ENCODE measurements at places on chromosomes 3 and 15. TPM values are rescaled to one million over a fixed set of nuclear protein-coding genes. Genes with fewer than 3 reads are reported as not detected.

GRCh38 chr3:193720169-193720568 lies 127.2 kb downstream of the OPA1 start:
- DNase-seq: no peak

DNA sequence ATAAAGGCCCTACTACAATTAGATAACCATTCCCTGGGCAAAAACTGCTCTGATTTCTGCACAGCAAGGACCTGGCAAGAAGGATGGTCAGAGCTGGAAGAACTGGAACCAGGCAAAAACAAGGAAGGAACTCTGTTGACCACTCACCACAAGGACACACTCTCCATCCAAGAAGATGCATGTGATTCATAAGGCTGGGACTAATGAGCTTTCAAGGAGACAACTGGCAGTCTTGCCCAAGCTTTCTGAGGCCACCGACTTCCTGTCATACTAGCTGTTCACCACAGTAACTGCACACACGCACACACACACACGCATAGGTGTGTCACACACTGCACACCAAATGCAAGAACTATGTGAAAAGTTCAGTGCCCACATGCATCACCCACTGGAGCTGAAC lies 256.6 kb downstream of the OCA2 start:
- no peak for DNase-seq

UBE3A gene
- total RNA-seq: 174 TPM

DNA sequence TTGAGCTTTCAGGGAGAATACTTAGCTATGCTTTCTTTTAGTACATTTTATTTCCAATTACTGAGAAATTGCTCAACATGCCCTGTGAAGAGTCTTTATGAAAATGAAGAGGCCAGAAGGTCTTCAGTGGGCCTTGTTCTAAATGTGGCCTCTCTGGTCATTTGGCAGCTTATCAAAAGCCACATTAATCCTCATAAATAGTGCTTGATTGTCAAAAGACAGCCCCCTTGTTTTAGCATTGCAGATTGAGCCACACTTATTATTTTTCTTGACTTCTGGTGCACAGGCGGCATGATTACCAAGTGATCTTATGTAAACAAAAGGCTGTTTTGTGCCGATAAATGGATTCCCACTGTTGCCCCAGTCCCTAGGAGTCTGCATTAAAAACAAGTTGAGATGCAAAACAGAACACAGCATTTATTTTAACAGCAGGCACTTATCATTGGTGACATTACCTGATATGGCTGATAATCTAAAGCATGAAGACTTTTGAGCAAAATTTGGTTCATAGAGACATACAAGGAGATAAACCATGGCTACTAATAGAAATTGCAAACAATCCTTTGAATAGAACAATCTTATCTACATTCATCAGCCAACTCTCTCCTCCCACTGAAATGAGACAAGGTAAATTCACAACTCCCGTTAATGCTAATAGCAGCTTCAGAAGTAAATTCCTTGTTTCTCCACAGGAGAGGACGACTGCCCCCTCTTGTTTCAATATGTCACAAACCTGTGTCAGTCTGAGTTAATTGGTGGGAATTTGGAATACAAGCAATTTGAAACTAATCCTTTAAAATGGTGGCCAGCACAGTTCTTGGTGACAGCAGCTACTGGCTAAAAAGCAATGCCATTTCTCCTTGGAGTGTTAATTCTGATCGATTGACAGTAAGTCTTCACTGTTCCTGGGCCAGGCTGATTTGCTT lies 194.3 kb downstream of the NSUN3 start:
- no peak for DNase-seq

GRCh38 chr15:52649686-52650085 lies 29.5 kb downstream of the ATOSA start:
- DNase-seq: no peak

ERC2 gene
- 64.3 TPM for total RNA-seq

CD80 gene
- total RNA-seq: 0.36 TPM

- no peak for DNase-seq
These were observed 32.7 kb downstream of the EDEM1 start for GRCh38 chr3:5220193-5220592.

DUOXA2 gene
- total RNA-seq: not detected

DNA sequence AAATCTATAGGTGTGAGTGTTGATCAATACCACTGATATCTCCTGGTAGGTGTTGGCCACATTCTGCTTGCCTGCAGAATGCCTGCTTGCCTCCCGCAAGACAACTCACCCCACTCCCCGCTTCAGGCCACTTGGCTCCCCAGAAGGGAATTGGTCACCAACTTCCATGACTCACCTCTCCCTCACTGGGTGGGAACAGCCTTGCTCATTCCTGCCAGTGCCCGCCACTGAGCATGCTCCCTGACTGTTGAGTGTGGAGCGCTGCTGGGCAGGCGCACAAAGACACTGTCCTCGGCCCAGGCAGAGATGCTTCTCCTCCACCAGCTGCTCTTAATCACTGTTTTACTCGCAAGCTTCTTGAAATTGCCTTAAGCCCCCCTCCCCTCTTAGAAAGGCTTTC lies 57.3 kb upstream of the PPP2R3A start:
- DNase-seq: no peak

TNFAIP8L3 gene
- total RNA-seq: 3.2 TPM

DNA sequence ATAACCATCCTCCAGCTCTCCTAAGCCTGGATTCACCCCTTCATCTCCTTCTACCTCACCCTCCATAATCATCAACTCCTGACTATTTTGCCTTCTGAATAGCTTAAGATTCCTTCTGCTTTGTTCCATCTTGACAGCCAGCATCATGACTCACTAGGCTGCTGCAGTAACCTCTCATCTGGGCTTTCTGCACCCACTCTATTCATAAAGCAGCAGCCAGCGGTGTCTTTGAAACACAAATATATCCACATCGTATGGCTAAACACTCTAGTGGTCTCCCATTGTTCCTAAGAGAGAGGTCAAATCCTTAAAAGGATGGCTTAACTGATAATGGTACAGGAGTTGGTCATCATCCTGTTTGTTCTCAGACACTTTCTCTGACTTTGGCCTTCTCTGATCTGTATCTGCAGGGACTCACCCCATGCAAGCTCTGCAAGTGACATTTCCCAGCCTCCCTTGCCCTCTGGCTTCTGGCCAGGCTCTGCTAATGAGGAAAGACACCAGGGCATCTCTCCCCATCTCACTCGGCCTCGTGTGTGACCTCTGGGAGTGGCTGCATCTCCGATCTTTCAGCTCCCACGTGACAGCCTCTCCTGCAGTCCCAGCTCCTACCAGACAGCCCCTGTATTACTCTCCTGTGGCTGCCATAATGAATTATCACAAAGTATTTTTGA lies 6.2 kb downstream of the GRK7 start:
- DNase-seq: no peak

DNAH12 gene
- 1.7 TPM for total RNA-seq

DNA sequence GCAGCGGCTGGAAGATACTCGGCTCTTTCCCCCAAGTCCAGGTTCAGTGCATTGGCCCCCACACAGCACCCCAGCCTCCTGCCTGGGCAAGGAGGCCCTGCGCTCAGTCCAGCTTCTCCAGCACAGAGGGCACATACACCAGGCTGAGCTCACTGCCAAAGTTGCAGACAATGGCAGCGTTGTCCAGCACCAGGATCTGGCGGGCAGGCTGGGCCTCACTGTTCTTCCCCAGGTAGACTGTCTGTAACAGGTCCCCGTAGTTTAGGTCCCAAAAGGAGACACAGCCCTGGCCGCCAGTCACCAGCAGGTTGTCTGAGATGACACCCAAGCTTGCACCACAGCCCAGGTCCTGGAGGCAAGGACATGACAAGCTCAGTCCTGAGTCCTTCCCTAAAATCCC lies 32.9 kb downstream of the PTPN23 start:
- no peak for DNase-seq

TIMP4 gene
- total RNA-seq: 17.6 TPM

DNA sequence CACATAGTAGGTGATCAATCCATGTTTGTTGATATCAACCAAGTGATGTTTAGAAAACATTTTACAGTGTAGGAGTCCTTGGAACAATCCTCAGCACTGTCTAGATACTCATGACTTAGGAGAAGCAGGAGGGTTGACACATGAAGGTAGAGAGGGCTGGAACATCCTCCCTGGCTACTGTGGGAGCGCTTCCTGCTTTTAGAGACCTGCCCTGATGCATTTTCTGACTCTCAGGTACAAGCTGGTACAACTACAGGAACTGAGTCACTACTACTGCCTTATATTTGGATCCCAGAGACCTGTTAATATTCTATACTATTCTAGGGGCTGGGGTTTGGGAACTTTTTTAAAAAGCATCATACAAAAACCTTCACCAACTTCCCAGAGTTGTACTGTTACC lies 20.1 kb downstream of the GPR156 start:
- DNase-seq: no peak

- no peak for DNase-seq
These were observed 223.2 kb upstream of the ONECUT1 start for GRCh38 chr15:53013329-53013728.

GRCh38 chr3:144501467-144501866 lies 529.8 kb downstream of the DIPK2A start:
- no peak for DNase-seq

- DNase-seq: no peak
These were observed 20.3 kb upstream of the HDAC11 start for GRCh38 chr3:13459605-13460340.

DNA sequence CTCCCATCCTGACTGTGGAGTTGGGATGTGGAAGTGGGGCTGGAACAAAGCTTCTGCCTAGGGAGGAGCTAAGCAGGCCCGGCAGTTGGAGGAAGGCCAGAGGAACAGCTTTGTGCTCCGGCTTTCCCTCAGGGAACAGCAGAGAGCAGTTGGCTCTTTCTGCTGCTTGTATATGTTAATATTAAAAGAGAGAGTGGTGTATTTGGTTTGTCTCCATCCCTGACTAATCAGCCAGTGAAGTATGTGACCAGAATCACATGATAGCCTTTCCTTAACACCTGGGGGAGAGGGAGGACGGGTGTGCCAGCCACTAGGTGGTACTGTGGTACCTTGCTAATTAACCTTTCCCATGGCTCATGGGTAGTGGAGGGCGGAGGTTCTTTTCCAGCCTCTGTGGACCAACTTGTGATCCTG lies 10.0 kb downstream of the EIF2B5 start:
- peak; percentile 64 for DNase-seq

DNA sequence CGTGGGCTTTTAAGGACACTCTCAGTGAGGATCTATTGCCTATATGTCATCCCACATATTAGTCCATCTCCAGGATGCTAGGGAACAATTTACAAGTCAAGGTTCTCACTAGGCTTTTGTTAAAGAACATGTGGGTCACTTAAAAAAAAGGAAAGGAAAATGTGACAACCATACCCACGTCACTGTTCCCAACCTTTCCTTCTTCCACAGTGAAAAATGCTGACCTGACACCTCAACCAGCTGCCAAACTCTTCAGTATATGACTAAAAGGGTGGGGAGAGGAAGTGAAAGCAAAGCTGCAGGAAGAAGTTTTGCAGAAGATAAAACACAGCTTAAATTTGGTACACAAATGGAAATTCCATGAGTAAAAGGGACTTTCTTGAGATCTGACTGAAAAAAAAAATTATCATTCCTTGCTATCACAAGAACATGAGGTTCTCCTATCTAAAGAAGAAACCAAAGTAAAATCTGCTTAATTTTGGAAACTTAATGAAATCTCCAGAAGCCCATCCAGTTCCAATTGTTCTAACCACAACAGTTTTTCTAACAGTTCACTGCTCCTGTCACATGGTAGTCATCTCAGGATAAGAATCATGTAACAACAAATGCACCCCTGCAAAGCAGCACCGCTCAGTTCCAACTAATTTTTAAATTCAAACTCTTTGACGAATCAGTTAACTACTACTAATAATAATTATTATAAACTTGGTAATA lies 117.0 kb upstream of the TSPAN3 start:
- no peak for DNase-seq

GRCh38 chr3:159600291-159600690 lies 388.3 kb upstream of the IL12A start:
- DNase-seq: no peak

CCR8 gene
- total RNA-seq: not detected

- no peak for DNase-seq
These were observed 394.8 kb downstream of the FHIT start for GRCh38 chr3:60856257-60857046.

DNA sequence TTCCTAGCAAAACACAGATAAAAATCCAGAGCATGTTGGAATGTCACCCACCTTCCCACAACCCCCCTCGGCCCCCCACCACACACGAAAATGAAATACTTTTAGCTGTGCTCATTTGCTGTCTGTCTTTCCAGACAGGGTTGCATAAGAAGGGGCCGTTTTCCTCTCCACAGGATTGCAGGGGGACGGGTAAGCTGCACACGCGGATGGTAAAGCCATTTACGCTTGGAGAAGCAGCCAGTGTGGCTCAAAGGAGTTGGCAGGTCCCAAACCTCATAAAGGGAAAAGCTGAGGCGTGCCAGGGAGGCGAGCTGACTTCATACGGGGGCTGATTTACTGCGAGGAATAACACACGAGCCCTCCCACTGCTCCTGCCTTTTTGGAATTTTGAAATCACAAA lies 47.4 kb upstream of the ITGA11 start:
- no peak for DNase-seq

DNA sequence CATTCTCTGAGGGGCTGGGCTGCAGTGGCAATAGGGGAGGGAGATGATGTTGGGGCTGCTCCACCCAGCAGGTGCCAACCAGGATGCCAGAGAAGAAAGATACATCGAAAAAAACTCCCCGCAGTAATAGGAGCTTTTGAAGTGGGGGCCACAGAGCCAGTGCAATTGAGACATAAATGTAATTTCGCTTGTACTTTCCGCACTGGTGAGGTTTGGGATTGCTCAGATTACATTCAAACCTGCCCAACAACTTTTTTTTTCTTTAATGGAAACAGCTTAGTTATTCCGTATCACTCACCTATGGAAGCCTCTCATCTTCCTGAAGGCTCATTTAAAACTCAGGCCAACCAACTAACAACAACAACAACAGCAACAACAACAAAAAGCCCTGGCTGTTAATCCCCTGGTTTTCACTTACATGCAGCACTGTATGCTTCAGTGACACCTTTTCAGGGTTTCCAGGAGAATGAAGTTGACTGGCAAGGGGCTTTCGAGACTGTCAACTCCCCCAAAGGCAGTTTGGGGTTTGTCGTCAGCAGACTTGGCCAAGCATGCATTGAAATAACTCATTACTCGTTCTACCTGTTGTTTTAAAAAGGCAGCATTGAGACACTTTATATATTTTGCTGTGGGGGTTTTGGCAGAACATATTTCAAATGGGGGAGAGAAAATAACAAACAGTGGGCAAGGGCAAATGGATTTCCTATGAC lies 163.8 kb downstream of the EBLN2 start:
- DNase-seq: no peak

GRCh38 chr15:69749274-69749673 lies 296.7 kb downstream of the RPLP1 start:
- no peak for DNase-seq

- peak; percentile 57 for DNase-seq
These were observed 23.7 kb downstream of the CFAP92 start for GRCh38 chr3:128969993-128970739.

- DNase-seq: no peak
These were observed 94.6 kb downstream of the THRB start for GRCh38 chr3:24400015-24400414.

KY gene
- 2.1 TPM for total RNA-seq

Measured in cerebellum (tissue), 4 donors.